ENCODE measurements at places on chromosomes 12 and 14.
A peak's percentile ranks its signal among the peaks of the same experiment; 100 is the strongest.

DNA sequence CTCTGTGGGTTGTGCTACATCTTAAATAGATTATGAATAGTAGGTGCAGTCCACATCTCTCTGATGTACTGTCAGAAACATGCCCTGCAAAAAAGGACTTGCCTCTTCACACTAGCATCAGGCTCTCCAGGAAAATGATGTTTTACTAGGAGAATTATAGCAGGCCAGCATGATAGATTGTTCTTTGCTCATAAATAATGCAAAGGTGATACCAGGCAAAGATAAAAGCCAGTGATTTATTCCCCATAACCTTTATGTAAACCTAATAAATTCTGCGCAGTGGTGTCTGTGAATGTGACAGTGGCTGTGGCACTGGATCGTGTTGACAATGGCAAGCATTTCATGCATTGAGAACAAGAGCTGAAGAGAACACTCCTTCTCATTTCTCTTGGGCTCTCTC is 646.5 kb upstream of the SEL1L start:
- DNase-seq, result no peak

- DNase-seq, result no peak
Measured at GRCh38 chr12:90490355-90490754, 464.6 kb downstream of the CCER1 start.

- no peak for DNase-seq
Measured at GRCh38 chr12:96570579-96570978, 81.2 kb downstream of the CFAP54 start.

DNA sequence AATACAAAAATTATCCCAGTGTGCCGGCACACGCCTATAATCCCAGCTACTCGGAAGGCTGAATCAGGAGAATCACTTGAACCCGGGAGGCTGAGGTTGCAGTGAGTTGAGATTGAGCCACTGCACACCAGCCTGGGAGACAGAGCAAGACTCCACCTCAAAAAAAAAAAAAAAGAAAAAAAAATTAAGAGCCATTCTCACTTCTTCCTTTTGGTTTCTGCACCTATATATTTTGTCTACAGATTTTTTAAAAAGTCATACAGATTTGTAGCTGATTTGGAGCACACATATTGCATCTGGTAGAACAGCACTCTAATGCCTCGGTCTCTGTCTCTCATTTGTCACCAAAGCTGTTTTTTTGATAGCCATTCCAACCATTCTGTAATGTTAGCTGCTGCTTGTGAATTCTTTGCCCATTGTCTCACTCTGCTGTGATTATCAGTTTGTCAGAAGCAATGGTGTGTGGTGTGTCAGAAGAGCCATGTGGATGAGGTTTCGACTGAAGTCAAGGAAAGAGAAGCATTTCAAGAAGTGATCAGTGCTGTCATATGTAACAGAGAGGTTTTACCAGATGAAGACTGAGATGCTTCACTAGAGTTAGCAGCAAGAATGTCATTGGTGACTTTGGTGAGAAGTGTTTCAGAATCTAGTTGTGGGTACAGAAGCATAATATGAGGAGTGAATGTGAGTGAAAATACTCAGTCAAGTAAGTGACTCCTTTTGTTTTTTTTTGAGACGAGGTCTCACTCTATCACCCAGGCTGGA is 8.7 kb upstream of the KTN1 start:
- no peak for DNase-seq

- no peak for DNase-seq
Measured at GRCh38 chr12:28079539-28079938, 107.0 kb upstream of the PTHLH start.

- no peak for DNase-seq
Measured at GRCh38 chr12:13079440-13079906, 24.0 kb downstream of the GSG1 start.

DNA sequence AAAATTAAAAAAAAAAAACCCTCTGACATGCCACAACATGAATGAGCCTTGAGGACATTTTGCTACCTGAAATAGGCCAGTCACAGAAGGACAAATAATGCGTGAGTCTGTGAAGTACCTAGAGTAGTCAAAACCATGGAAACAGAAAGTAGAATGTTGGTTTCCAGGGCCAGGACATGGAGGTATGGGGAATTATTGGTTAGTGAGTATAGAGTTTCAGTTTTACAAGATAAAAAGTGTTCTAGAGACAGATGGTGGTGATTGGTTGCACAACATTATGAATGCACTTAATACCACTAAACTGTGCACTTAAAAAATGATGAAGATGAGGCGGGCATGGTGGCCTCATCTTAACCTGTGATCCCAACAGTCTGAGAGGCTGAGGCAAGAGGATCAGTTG is 47.6 kb upstream of the ZFP36L1 start:
- no peak for DNase-seq

DNA sequence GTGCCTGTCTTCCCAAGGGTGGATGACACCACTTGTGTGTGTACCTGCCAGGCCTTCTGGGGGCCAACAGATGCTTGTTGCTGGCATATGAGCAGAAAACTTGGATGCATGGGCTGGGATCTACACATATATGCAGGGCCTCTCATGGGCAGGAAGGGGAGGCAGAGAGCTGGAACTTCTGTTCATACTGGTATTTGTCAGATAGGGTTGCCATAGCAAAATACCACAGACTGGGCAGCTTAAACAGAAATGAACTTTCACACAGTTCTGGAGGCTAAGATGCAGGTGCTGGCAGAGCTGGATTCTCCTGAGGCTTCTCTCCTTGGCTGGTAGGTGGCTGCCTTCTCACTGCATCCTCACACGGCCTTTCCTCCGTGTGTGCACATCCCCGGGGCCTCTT is 121.8 kb downstream of the SUDS3 start:
- DNase-seq, result no peak

DNA sequence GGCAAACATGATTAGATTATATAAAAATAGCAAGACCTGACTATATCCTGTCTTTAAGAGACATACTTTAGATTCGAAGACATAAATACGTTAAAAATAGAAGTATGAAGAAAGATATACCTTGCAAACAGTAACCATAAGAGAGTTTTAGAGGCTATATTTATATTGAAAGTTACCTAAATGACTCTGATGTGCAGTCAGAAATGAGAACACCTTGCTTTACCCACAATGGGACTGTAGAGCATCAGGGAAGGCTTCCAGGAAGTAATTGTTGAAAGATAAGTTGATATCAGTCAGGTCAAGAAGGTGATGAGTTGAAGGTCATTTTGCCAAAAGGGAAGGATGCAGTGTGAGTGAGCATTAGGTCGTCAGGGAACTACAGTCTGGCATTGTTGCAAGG is 110.2 kb downstream of the NEDD1 start:
- DNase-seq, result no peak

- DNase-seq, result peak; percentile 69
Measured at GRCh38 chr14:76947078-76947837, 81.2 kb downstream of the IRF2BPL start.

DNA sequence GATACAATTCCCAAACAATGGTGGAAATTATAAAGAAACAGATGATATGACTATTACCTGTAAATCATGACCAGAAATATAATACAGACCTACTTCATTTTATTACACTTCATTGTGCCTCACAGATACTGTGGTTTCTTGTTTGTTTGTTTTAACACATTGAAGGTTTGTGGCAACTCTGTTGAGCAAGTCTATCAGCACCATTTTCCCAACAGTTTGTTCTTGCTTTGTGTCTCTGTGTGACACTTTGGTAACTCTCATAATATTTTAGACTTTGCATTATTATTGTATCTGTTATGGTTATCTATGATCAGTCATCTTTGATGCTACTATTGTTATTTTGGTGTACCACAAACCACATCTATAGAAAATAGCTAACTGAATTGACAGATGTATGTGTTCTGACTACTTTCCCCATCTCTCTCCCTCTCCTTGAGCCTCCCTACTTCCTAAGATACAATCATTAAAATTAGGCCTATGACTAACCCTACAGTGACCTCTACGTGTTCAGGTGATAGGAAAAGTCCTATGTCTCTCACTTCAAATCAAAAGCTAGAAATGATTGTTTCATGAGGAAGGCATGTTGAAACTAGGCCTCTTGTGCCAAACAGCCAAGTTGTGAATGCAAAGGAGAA is 49.1 kb downstream of the FBXO33 start:
- no peak for DNase-seq

- DNase-seq, result no peak
Measured at GRCh38 chr12:7190268-7191055, 976 bp downstream of the PEX5 start.

DNA sequence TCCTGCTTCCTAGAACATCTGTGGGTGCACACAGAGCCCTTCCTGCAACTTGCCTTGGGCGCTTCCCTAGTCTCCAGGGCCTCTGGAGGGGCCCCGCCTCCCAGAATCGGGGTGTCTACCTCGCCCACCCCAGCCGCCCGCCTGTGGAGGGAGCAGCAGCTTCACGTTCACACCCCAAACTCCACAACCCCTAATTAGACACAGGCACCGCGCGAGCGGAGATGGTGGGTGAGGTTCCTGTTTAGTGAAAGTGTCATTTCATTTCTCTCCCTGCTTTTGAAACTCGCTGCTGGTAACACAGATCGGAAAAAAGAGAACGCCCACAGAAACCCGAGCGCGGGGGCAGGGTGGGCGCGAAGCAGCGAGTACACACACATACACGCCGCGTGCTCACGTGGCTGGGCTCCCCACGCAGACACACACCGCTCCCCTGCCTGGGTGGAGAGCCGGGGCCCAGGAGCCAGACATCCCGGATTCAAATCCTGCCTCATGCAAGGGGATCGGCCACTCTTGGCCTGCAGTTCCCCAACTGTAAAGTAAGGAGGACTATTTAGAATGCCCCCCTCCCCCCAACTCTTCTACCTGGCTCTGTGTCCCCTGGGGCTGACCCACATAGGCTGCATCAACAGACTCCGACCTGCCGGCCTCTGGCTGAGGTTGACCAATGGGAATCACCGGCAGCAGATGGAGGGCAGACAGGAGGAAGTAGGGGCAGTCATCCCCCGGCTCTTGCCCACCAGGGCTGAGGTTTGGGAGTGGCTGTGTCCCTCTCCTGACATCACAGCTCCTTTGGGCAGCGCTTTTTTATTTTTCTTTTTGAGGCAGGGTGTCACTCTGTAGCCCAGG is 79.2 kb upstream of the NCOR2 start:
- no peak for DNase-seq

- no peak for DNase-seq
Measured at GRCh38 chr12:94925729-94926128, 77.8 kb downstream of the NDUFA12 start.

DNA sequence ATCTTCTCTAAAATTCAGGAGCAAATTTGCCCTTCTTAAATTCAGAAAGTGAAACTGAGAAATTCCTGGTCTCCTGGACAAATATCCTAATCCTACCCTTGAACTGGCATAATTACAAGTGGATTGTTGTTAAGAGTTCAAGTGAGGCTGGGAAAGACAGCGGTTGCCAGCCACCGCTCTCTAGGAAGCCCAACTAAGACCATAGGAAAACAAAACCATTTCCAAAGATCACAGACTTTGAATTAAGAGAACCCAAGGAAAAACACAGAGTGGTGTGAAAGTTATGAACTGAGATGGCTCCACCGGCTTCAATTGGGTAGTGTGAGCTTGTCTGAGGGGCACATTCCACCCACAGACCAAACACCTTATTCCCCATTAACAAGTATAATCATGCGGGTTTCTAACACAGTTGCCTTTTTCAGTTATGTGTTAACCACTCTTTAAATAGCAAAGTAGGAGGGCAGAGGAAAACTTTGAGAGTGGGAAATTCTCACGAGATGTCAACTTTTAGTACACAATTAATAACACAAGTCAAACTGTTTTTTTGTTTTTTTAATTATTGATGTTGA is 1628.8 kb upstream of the SEL1L start:
- no peak for DNase-seq

DNA sequence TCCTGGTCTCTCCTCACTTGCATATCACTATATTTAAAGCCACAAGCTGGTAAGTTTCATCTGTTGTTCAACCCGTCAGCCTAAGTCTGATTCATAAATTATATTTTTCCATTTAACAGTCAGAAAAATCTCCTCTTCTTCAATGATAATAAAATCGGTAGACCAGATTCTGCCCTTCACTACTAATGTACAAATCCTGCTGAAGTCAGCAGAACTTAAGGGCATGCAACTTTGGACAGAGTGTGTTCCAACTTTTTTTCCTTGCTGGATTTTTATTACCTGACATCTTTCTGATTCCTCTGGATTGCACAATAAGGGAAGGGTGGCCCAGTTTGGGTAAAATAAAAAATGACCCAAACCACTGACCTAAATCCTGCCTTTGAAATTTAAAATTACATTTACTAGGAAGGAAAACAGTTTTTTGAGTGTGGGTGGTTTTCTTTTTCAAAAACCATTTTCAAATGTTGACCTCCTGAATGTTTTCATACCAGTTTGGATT is 125.4 kb upstream of the DIO2 start:
- no peak for DNase-seq

- DNase-seq, result no peak
Measured at GRCh38 chr12:1655225-1655788, 26.3 kb downstream of the WNT5B start.

DNA sequence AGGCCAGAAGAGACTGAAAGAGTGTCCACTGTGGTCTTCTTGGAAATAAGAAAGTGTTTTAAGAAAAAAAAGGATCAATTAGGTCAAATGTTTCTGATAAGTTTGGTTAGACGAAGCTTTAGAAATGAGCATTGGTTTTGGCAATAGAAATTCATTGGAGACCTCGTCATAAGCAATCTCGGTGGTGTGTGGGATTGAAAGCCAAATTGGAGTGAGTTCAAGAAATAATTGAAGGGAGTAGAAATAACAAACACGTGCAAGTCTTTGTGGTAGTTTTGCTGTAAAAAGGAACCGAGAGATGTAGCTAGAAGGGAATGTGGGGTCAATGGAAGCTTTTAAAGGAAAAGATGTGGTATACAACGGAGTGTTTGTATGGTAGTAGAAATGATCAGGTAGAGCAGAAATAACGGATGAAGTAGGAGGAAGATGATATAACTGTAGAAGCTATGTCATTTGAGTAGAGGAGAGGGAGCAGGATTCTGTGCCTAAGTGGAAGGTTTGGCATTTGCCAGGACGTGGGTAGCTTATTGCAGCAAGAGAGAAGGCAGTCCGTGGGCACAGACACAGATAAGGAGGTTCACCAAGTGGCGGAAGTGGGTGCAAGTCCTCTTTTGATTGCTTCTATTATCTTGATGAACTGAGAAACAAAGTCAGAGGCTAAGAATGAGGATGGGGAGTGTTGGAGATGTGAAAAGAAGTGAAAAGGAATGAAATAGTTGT is 146.2 kb downstream of the DACT1 start:
- no peak for DNase-seq

DNA sequence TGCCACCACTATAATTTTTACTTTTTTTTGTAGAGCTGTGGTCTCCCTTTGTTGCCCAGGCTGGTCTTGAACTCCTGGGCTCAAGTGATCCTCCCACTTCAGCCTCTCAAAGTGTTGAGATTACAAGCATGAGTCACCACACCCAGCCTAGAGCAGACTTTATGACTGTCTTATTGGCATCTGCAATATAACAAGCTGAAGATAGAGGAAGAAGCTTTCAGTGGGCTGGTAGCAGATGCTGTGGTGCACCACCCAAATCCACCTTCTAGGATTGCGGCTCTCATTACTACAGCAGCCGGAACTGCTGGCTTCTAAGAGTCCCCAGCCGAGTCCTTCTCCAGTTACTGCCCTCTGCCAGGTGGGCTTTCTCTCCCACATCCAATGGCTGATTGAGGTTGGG is 7.6 kb upstream of the STK38L start:
- DNase-seq, result no peak

GRCh38 chr12:23949348-23950209 is at the start of gene SOX5:
Gene SOX5, minus strand, starts transcription at chr12:23949670. Its CDS starts 69 bp downstream, at chr12:23949601.
- no peak for DNase-seq

GRCh38 chr12:127245437-127245836 is 1021.5 kb upstream of the TMEM132C start:
- no peak for DNase-seq
